Neuronal stem cell (in vitro differentiated cells): ENCODE measurements at places on chromosomes 7 and 10.

DNA sequence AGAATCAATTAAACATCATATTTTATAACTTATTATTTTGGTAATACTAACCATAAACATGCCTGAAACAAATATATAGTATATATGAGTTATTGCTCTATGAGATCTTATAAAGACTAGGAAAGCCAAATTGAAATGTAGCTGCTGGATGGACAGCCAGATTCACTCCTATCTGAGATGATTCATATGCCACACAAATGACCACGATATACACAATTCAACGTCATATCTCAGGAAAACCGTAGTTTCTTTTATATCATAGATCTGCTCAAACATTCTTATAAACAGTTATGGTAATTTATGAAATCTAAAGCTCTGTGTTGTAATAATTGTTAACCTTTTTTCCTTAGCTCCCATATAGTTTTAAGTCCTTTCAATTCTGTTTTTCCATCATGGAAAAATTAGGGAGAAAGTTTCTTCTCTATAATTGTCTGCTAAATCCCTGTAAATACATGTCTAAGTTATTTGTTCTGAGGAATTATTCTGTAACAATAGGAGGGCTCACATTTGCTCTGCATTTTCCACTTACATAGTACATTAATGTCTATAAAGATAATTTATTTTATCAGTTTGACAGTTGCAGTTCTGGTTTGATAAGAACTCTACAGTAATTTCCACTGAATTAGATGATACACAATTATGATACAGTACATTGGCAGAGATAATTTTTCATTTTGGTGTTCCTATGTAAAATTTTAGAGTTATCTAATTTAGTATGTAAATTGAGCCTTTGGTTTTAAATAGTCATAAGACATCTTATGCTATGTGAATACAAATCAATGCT, 42.7 kb downstream of the GNAT3 start:
- no peak for DNase-seq

GRCh38 chr7:30433082-30433481, 45.5 kb downstream of the NOD1 start:
- DNase-seq, result no peak

- DNase-seq, result no peak
These were observed 567.7 kb upstream of the ZWINT start for GRCh38 chr10:56928714-56929113.

- DNase-seq, result no peak
These were observed 55.4 kb downstream of the GPR26 start for GRCh38 chr10:123721441-123722049.

GRCh38 chr7:36283711-36284130, 105.9 kb upstream of the ANLN start:
- no peak for DNase-seq

DNA sequence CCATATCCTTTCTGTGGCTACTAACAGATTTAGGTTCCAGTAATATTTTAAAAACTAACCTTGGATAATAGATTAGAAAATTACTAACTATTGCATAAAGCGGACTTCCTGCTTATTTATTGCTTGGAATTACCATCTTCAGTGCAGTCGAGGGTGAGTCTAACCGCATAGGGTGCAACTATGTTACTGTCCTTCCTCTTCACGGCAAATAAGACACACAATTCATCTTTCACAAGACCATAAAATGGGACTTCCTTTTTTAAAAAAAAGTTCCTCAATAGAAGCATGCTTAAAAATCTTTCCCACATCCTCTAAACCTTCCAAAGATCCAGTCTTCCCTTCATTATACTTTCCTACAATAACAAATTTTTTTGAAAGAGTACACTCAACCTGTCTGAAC, 2.1 kb downstream of the SLC25A40 start:
- DNase-seq, result no peak

DNA sequence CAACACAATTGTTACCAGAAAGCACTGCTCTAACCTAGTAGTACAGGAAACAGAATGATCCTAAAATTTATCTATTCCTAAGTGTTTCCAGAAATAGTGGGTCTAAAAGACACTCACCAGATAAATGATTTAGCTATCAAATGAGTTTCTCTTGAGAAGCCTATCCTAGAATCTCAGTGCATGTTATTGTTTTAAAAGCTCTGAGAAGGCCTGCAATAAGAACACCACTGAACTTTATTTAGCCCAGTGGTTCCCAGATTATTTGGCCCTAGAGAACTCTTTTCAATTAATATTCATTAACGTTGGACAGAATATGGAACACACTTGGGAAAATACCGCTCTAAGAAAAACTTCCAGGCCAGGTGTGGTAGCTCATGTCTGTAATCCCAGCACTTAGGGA, 220.1 kb upstream of the GHITM start:
- DNase-seq, result no peak

DNA sequence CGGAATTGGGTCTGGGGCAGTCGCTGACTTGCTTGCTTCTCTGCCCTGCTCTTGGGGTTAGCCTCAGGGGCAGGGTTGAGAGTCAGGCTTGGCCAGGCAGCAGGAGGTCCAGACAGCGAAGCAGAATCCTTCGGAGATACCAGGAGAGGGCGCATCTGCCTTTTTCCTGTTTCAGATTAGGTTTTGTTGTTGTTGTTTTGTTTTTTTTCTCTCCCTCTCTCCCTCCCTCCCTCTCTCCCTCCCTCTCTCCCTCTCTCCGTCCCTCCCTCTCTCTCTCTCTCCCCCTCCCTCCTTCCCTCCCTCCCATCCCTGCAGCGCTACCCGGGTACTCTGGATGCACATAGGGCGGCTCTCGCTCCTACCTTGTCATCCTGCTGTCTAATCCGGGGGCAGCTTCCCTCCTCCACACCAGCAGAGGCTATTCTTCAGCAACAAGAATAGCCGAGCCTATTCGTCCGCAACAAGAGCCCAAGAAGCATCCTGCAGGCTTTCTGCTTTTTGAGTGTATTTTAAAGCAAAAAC, 758 bp upstream of the OPTN start:
- DNase-seq, result peak; percentile 48
